ENCODE measurements at places on chromosomes 3 and 15. TPM values are rescaled to one million over a fixed set of nuclear protein-coding genes. Genes with fewer than 3 reads are reported as not detected.

Gene MINAR1
- total RNA-seq: 1.0 TPM

Gene USP3
- 27.1 TPM for total RNA-seq

Gene SLC35G2
- total RNA-seq: 5.9 TPM

Gene PDZRN3
- 3.7 TPM for total RNA-seq

Gene TMIE
- not detected for total RNA-seq

Gene LINGO1
- total RNA-seq: not detected

Gene C3orf22
- not detected for total RNA-seq

Gene HRG
- total RNA-seq: not detected

Gene GJD2
- total RNA-seq: not detected

Gene MUC20
- total RNA-seq: 0.15 TPM

Gene FANCI
- 33.7 TPM for total RNA-seq

Gene CD200R1
- total RNA-seq: not detected

Gene CYP8B1
- total RNA-seq: not detected

Gene CORO2B
- total RNA-seq: 14.0 TPM

Gene PARP15
- total RNA-seq: under 0.01 TPM

Gene KCNMB2
- under 0.01 TPM for total RNA-seq

Gene PTH1R
- total RNA-seq: 0.34 TPM

Gene DLL4
- under 0.01 TPM for total RNA-seq

Gene SLC38A3
- not detected for total RNA-seq

Gene FEZF2
- total RNA-seq: not detected

Gene SAMMSON
- total RNA-seq: not detected

Gene PLA2G4F
- total RNA-seq: not detected

Gene ISL2
- 1.6 TPM for total RNA-seq

Gene GP9
- total RNA-seq: not detected

Gene BFSP2
- not detected for total RNA-seq

Gene CD200
- total RNA-seq: 5.0 TPM

Gene WDR48
- total RNA-seq: 15.6 TPM
